ENCODE measurements at places on chromosomes 6 and 20.
A peak's percentile ranks its signal among the peaks of the same experiment; 100 is the strongest.

DNA sequence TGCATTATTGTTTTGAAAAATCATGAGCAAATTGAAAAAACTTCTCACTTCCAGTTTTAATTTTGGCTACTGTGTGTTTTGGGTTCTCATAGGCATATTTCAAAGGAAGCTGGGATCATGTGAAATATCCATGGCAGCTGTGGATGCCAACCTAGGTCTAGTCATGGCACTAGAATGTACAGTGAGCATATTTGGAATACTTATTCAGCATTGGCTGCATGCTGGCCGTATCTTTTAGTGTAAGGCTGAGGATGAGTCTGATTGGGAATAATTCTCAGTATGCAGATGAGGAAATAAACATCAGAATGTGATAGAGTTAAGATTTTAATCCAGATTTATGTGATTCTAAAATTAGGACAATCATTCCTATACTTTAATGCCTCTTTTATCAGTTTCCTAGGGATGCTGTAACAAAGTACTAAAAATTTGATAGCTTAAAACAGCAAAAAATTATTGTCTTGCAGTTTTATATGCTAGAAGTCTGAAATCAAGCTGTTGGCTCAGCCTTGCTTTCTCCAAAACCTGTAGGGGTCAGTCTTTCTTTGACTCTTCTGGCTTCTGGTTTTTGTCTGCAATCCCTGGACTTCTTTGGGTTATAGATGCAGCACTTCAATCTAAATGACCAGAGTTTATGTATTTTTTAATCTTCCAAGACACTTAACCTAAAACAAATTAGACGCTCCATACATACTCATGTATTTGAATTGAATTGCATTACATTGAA, 37.7 kb upstream of the DEFB112 start:
- DNase-seq: no peak

- peak; percentile 34 for DNase-seq
Measured at GRCh38 chr6:33091957-33092356, 16.2 kb downstream of the HLA-DPB1 start.

DNA sequence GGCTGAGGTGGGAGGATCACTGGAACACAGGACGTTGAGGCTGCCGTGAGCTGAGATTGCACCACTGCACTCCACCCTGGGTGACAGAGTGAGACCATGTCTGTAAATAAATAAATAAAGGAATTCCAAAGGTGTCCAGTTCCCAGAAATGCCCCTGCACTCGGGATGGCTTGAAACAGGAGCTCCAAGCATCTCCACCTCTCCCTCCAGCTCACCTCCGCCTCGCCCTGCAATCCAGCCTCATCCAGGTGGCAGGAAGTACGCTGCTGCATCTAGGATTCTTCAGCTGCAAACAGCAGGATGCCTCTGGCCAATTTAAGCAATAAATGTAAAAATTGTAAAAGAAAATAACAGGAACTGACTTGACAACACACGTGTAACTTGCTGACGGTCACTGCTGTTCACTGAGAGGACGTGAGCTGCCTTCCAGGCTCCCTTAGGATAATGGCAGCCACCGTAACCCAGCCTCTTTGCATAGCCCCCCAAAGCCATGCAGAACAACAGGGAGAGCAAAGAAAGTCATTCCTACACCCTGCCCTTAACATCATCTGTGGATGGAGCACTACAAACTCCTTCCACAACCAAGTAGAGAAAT, 11.4 kb upstream of the GRM4 start:
- DNase-seq: no peak

DNA sequence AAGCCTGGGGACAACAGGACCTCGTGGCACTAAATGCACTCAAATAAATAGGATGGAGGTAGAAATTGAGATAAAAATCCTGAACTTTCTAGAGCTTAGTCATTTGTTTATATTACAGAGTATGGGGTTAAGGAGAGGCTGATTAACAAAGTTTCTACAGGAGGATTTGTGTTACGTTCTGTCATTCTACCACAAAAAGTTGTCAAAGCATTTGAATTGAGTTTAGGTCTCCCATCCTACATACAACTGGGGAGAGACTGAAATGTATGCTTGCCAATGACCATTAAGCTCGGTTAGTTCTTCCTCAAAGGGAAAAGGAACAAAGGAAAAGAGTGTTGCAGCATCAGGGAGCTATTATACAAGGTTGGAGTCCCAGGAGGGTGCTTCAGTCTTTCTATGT, 597.9 kb downstream of the COL12A1 start:
- DNase-seq: no peak

- no peak for DNase-seq
Measured at GRCh38 chr6:160238761-160239751, 19.6 kb downstream of the SLC22A2 start.

DNA sequence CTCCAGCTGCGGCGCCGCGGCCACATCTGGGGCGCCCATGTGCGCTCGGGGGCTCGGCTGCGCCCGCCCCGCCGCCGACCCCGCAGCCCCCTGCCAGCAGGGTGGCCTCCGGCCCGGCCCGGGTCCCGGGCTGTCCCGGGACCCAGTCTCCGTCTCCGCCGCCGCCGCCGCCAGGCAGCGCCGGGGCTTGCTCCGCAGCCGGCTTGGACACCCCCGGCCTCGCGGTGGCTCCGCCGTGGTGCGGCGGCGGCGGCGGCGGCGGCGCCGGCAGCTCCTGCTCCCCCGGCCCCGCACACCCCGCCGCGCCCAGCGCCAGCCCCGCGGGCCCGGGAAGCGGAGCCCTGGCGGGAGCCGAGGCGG, 219 bp downstream of the ISM1 start:
- DNase-seq: no peak

DNA sequence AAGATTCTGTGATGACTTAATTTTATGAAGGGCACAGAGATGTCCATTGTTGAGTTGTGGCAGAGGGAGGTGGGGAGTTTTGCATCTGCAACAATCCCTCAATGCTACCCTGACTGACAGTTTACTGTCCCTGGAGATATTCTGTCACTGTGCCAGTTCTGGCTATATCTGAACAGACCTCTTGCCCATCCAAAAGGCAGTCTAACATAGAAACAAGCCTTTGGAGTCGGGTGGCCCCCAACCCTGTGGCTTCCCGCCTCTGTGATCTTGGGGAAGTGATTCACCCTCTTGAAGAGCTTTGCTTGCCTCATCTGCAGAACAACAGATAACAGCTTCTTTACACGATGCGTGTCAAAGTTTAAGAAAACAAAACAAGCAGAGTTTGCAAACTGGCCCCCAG, 3.8 kb upstream of the E2F1 start:
- peak; percentile 69 for DNase-seq

DNA sequence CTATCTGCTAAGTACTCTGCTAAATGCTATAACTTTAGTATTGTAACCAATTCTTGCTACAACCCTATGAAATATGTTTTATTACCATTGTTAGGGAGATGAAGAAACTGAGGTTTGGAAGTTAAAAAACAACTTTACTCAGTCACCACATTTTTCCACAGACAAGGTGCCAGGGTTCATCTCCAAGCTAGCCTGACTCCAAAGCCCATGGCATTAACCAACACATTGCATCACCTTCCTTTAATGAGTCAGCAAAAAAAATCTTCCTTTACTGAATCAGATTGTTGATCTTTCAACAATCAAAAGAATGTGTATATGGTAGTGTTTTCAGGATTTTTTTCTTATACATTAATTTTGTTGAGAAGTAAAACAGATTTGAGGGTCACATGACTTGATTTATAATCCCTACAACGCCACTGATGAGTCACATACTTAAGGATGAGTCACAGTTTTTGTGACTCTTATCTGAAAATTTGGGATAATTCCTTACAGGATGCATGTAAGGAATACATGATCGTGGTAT, 41.5 kb downstream of the MAN1A1 start:
- no peak for DNase-seq

- no peak for DNase-seq
Measured at GRCh38 chr6:126773112-126773805, 345.2 kb upstream of the RSPO3 start.

- DNase-seq: peak; percentile 27
Measured at GRCh38 chr20:21099751-21100577, 6.2 kb downstream of the LINC00237 start.

GRCh38 chr20:33908336-33908735, 85.4 kb upstream of the RALY start:
- no peak for DNase-seq

DNA sequence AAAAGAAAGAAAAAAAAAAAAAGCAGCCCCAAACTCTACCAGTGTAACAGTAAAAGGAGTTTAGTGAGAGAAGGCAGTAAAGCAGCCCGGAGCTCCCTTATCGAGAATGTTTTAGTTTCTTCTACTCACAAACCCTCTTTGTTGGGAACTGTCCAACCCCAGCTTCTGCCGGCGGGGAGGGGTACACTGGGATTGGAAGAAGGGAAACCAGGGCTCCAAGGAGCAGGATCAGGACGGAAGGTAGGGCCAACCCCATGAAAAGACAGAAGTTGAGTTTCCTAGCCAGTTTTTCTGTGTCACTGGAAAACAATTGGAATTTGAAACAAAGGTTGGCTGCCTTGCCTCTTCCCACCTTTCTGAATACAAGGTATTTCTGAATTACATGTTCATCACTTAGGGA, 66.0 kb downstream of the KIZ start:
- no peak for DNase-seq

GRCh38 chr6:111663692-111664564, 58.2 kb upstream of the TRAF3IP2 start:
- DNase-seq: no peak

DNA sequence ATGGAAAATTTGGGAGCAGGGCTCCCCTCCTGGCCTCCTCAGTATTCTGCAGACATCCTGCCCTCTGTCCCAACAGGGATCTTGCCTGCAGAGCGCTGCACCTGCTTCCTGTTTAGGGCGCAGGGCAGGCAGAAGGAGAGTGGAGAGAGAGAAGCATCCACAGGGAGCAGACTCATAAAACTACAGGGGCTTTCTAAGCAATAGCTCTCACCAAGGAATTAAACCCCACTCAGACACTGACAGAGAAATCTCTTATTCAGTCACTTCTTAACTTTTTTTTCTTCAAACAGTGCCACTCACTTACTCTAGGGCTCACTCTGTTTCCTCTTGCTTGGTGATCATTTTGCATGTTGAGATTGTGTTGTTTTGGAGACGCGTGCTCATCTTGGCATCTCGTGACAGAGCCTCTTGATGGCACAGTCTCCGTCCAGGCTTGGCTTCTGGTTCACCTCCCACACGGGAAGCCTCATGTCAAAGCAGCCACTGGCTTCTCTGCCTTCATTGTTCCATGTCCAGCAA, 153.1 kb upstream of the INSM1 start:
- DNase-seq: no peak

GRCh38 chr20:9613871-9614270, 99.5 kb downstream of the LAMP5 start:
- no peak for DNase-seq

DNA sequence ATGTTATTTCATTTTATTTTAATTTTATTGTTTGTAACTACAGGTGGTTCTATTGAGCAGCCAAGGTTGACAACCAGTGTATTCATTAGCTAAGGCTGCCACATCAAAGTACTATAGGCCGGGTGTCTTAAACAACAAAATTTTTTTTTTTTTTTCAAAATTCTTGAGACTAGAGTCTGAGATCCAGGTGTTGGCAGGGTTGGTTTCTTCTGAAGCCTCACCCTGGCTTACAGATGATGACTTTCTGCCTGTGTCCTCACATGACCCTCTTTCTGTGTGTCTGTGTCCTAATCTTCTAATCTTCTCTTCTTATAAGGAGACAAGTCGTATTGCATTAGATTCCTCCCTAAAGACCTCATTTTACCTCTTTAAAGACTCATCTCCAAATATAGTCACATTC, 208.4 kb downstream of the MANEA start:
- DNase-seq: no peak

DNA sequence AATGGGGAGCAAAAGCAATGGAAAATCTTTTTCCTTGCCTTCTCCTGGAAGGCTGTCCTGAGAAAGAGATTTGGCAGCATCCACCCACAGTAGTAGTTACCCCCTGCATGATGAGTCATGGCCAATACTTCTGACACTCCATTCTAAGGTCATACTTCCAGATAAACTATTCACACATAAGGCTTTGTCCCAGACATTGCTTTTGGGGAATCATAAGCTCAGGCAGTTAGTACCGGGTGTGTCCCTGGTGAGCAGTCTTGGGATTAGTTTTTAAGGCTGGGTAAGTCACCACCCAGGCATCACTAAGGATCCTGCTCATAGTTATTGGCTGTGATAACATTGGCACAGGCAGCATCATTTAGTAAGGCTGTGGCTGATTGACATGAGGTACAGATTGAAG, 160.6 kb upstream of the GGTLC1 start:
- no peak for DNase-seq
